ENCODE measurements at places on chromosomes 11 and 22.

- DNase-seq = no peak
Measured at GRCh38 chr11:127993788-127994187, 593.6 kb downstream of the ETS1 start.

- DNase-seq = no peak
Measured at GRCh38 chr11:2796508-2797113, 89.0 kb downstream of the CDKN1C start.

GRCh38 chr11:69816671-69817070 lies 2.5 kb downstream of the FGF3 start:
- no peak for DNase-seq

DNA sequence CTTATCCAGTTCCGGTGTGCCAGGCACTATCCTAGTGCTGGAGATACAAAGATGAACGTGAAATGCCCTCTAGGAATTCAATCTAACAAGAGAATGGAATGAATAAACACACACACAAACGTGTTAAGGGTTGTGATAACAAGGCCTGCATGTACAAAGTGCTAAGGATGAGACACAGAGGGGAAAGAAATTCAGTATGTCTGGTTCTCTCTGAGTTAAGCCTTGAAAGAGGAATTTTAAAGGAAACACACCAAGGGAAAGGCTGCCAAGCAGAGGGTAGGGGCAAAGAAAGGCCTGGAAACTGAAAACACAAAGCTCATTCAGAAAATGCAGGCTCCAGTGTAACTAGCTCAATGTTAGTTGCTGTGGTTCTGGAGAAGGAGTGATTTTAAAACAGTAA lies 4.2 kb downstream of the CHKA start:
- no peak for DNase-seq

DNA sequence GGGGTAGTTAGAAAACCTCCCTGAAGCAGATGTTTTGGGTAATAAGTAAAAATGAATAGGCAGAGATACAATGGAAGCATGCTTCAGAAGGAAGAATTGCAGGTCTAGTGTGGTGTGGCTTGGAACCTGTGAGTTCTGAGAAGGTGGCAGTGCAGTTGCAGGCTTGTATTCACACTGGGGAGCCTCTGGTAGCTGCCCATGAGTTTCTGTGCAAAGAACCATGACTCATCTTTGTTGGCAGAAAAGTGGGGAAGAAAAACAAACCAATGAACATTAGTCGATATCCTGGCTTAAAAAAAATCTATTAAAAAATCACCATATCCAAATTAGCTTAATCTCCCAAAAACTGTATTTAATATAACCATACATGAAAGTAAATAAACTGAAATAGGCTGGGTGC lies 232.6 kb downstream of the FAT3 start:
- DNase-seq = no peak

GRCh38 chr11:71373791-71374454 lies 74.3 kb downstream of the DHCR7 start:
- no peak for DNase-seq

- DNase-seq = no peak
Measured at GRCh38 chr11:114398303-114398920, 1.9 kb downstream of the C11orf71 start.

DNA sequence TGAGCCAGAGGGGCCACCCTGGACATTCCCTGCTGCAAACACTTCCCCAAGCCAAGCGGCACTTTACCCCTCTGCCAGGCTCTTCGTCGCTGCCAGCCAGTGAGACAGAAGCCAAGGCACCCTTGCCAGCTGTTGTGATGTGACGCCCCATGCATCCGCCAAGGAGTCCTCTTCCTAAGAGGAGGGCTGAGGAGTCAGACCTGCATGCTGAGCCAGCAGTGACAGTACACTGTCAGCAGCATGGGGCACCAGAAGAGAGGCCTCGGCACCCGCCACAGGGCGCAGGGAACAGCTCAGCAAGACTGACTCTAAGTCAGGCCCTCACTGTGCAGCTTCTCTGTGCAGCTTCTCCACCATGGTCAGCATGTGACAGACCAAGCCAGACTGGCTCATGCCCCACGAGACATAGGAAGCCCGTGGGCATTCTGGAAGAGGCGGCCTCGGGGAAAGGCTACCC lies 26.4 kb downstream of the VPS37C start:
- DNase-seq = no peak

- no peak for DNase-seq
Measured at GRCh38 chr11:115279813-115280761, 224.1 kb downstream of the CADM1 start.

DNA sequence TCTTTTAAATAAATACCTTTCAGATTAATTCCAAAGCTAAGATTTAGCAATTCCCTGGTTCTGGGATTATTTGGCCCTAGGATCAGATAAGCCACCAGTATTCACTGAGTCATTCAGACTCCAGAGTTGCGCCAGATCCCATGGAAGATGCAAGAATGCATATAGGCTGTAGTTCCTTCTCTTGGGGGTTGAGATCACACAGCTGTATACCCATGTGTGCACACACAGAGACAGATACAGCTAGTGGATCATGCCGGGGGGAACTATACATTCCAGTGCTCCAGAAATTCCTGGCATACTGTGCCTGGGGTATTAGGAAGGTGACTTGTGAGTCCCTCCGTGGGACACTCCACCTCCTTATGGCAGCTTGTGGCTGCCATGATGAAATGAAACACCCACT lies 75.4 kb downstream of the ZBTB16 start:
- no peak for DNase-seq

- no peak for DNase-seq
Measured at GRCh38 chr11:86515297-86516094, 140.8 kb downstream of the CCDC81 start.

GRCh38 chr22:50610581-50610980 lies 10.0 kb downstream of the MAPK8IP2 start:
- DNase-seq = no peak

DNA sequence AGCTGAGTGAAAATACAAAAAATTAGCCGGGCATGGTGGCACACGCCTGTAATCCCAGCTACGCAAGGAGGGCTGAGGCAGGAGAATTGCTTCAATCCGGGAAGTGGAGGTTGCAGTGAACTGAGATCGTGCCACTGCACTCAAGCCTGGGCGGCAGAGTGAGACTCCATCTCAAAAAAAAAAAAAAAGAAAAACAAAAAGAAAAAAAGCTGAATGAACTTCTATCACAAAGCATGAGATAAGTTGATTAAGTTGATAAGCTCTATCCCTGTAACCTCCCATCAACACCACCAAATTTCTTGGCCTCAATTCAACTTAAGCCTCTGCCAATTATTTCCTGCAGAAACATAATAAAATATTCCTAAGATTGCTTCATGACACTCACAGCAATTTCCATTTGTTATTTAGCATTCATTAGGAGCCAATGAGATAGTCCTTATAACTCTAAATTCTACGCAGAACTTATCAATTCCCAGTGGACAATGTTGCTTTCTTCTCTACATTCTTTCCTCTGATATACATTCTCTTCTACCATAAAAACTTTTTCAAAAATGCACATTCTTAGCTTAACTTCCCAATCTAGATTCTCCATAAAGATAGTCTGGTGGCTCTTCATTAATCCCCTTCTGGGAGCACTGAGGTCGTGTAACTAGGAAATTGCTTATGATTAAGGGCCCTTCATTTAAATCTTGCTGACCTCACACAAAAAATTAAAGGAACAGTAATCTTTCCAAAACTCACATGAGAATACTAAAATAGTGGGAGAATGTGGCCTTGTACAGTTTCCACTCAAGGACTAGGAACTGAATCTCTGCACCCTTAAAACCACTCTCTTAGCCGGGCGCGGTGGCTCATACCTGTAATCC lies 2.9 kb downstream of the AMBRA1 start:
- DNase-seq = no peak

DNA sequence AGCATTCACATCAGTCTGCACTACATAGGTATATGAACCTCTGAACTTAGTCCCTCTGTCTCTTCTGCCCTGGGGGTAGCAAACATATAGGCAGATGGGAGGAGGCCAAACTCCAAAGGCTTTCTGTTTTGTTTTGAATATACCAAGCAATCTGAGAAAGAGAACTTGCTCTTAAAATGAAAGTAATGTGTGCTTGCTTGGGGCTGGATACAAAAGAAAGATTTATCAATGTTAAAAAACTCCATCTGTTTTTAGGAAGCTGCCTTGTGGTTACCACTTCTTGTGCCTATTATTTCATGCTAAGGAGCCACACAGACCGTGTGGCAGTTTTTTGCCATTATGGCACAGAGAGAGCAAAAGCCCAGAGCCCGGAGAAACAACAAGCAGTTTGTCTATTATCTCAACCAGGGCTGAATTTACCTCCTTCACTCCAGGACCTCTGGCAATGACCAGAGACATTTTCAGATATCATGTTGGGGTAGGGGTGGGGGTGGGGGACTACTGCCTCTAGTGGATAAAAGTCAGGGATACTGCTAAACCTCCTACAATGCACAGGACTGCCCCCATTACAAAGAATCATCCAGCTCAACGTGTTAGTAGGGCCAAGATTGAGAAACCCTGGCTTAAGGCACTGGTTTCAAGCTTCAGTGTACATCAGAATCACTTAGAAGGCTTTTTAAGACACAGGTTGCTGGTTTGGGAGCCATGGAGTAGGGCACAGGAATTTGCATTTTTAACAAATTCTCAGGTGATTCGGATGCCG lies 124.2 kb downstream of the APIP start:
- DNase-seq = no peak

GRCh38 chr11:132057266-132057665 lies 686.9 kb downstream of the NTM start:
- DNase-seq = no peak

GRCh38 chr22:27212617-27213177 lies 555.3 kb downstream of the MIAT start:
- DNase-seq = no peak

GRCh38 chr11:72848846-72849466 lies 34.7 kb downstream of the ATG16L2 start:
- DNase-seq = no peak

GRCh38 chr11:3120071-3120792 lies 44.9 kb downstream of the OSBPL5 start:
- DNase-seq = no peak

- no peak for DNase-seq
Measured at GRCh38 chr22:45726081-45726480, 54.4 kb downstream of the ATXN10 start.

DNA sequence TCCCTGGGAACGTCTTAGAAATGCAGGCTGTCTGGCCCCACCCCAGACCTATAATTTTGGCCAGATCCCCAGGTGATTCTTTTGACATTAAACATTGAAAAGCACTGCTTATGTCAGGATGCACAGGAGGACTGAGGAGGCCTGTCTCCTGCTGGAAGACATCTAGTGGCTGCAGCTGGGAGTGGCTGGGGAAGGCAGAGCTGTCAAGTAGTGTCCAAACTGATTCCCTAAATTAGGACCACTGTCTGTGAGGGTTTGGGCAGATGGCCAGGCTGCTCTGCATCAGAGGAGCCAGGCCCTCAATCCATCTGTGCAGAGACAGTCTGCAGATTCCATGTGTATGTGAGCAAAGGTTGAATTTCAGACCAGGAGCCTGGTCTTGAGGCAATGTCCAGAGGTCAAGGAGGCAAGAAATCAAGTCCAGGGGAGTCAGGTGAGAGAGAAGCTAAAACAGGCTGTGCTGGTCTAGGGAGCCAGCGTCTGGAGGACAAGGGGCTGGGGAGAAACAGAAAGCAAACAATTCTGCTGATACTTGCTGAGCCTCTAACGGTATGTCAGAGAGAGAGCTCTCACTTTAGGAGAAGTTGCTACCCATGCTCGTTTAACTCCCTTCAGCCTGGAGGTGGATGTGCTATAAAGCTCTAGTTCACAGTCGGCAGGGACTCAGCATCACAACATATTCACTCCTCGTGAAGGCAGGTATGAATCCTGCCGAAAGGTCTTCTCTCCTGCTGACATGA lies 15.3 kb upstream of the SYTL2 start:
- DNase-seq = no peak

- DNase-seq = no peak
Measured at GRCh38 chr11:70689764-70690163, 291.4 kb downstream of the CTTN start.

- no peak for DNase-seq
Measured at GRCh38 chr22:42375982-42376381, 56.2 kb downstream of the NFAM1 start.

DNA sequence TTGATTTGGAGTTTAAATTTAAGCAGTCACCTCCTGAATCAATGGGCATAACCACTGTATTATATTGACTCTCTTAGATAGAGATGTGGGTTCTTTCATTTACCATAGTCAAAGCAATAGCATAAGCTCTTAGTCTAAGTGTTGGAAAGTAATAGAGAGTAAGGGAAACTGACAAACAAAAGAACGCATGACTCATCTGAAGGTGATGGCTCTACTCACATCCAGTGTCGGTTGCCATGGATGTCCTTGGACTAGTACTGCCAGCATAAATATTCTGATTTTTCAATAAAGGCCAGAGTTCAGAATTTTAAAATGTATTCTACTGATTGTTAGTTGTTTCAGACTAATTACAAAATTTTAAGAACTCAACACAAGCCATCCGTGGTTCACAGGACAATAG lies 444.9 kb upstream of the DDI1 start:
- no peak for DNase-seq

DNA sequence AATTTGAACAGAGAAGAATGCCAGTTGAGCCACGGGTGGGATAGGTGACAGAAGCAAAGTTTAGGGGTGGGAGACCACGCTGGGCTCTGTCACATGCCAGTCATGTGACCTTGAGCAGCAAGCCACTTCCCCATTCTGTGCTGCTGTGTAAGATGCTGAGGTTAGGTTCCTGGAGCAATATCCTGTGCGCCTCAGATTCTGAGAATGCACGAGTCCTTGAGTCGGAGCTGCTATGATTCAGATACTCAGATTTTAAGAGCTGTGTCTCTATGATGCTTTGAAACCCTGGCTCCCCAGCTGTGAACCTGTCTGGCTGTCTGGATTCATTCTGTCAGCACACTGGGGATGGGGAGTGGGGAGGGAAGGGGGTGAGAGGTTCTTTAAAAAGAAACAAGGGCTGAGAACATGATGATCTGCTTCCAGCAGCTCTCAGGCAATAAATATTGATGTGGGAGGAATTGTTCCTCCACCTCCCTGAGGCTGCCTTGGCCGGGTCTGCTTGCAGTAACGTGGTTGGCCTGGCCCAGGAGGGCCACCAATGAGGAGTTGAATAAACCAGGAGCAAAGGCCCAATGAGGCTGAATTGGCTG lies 24.0 kb downstream of the SLCO2B1 start:
- peak; percentile 21 for DNase-seq
